Breast epithelium (tissue), 4 donors: ENCODE measurements at places on chromosomes 13 and 19. TPM values are rescaled to one million over a fixed set of nuclear protein-coding genes. Genes with fewer than 3 reads are reported as not detected.
A peak's percentile ranks its signal among the peaks of the same experiment; 100 is the strongest.

DNA sequence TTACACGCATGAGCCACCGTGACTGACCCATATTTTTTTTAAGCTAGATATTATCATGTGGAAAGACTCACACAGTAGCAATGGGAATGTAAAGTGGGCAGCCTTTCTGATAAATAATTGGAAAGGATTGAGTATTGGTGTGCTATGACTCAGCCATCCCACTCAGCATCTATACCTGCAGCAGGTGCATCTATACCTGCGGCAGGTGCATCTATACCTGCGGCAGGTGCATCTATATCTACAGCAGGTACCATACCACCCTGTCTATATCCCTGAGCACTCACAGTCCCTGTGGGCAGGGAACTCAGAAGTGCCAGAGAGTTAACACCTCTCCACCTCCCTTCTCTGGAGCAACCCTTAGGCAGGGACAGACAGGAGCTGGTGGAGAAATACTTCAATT lies 5.2 kb upstream of the LRRC8E start:
- no peak overlapping the region for H3K4me3 ChIP-seq
- no peak for DNase-seq
- H3K27ac ChIP-seq: no peak overlapping the region
- H3K36me3 ChIP-seq: no peaks in the 10 kb centered on the region

DNA sequence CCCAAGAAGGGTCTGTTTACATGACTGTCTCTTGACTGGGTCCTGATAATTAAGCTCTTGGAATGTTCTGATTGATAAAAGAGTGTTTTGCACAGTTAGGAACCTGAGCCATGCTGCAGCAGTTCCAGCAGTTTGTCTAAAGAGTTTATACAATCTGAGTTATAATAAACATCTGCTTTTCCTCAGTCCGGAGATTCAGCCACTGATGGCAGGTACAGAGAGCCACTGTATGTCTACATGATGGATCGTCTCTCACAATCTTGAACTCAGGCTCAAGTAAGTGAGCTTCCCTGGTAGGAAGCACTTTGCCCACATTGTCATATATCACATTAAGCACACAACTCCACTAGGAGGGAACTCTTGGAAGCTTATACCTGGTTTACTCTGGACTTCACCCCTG lies 84.3 kb downstream of the UGGT2 start:
- no peaks in the 10 kb centered on the region for H3K36me3 ChIP-seq
- H3K27me3 ChIP-seq: no peaks in the 10 kb centered on the region

DNA sequence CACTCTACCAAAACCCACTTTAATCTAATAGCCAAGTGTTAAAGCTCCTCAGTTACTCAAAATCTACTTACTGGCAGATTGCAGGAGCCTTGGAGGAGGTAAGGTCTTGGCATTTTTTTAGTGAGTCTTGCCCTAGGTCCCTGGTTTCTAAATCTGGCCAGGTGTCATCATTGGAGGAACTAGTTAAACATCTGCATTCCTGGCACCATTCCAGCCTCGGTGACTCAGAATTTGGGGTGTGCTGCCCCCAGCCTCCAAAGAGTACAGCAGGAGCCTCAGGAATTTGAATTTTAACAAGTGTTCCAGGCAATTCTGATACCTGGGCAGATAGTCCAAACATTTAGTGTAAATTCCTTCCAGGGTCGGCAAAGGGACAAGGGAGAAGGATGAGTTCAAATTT lies 37.4 kb downstream of the KLF5 start:
- H3K4me1 ChIP-seq: no peaks in the 10 kb centered on the region
- H3K36me3 ChIP-seq: no peaks in the 10 kb centered on the region
- H3K4me3 ChIP-seq: no peak overlapping the region
- no peaks in the 10 kb centered on the region for H3K27me3 ChIP-seq
- DNase-seq: no peak
- H3K27ac ChIP-seq: no peak overlapping the region

- H3K27me3 ChIP-seq: no peaks in the 10 kb centered on the region
- DNase-seq: no peak
- no peaks in the 10 kb centered on the region for H3K4me1 ChIP-seq
- no peak overlapping the region for H3K27ac ChIP-seq
Measured at GRCh38 chr13:95432141-95432540, 120.4 kb upstream of the CLDN10 start.

DNA sequence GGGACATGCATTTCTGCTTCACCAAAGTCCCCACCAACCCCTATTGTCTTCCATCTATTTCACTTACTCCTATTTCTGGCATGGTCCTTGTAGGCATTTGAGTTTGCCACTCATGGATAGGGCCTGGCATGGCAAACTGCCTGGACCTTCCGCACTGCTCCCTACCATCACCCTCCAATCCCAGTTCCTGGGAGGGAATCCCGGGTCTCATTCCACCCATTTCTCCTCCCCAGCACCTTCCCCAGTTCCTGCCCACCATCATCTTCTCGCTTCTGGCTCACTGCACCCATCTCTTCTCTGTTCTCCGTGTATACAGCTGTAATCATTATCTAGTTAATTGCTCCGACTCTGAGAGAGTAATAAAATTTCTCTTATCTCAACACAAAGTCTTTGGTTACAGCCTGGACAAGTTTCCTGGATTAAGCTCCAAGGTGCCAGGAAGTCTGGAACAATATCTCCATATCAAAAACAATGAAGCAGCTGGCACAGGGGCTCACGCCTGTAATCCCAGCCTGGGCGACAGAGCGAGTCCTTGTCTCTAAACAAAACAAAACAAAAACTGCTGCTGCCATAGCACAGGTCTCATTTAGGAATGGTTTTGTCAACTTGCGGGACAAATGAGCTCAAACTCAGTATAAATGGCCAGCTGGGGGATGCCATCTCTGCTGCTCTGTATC lies 17.0 kb upstream of the COX7A1 start:
- no peak for DNase-seq
- H3K27ac ChIP-seq: peak overlapping the region; percentile 42
- no peak overlapping the region for H3K4me3 ChIP-seq
- no peaks in the 10 kb centered on the region for H3K36me3 ChIP-seq

DNA sequence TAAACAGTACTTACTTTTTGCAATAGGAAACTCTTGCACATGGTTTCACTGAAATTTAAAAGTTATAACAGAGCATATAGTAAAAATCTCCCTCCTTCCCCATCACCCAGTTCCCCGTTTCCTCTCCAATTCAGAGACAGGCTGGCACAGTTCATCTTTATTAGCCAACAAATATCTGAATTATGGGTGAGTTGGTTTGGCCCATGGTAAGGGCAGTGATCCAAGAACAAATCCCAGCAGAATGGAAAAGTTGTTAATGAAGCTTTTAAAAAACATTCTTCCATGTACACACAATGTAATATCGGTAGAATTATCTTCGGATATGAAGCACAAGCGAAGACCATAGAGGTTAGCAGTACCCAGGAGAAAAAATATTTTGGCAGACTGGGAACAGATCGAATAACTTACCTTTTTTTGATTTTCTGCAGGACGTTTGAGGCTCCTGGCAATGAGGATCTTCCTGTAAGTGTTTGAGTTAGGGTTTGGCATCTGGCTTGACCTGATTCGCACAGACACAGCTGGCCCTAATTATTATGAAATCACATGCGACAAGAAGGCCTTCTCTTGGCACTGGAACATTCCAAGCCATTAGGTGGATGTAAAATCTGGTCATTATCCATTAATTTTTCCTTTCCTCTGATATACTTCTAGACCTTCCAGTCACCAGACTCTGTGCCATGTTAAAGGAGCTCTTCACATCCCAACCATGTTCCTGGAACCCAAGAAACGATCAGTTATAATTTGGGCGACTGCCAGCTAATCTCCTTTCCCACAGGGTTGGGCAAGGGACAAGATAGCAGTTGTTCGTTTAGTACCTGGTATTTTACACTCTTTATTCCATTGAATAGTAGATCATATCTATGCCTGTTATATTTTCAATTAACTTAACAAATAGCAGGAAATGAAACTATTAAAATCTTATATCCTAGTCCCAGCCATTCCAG lies 139.4 kb upstream of the TSC22D1 start:
- DNase-seq: no peak
- H3K36me3 ChIP-seq: no peaks in the 10 kb centered on the region
- no peaks in the 10 kb centered on the region for H3K27me3 ChIP-seq
- H3K4me3 ChIP-seq: no peak overlapping the region
- H3K27ac ChIP-seq: peak overlapping the region; percentile 72

DNA sequence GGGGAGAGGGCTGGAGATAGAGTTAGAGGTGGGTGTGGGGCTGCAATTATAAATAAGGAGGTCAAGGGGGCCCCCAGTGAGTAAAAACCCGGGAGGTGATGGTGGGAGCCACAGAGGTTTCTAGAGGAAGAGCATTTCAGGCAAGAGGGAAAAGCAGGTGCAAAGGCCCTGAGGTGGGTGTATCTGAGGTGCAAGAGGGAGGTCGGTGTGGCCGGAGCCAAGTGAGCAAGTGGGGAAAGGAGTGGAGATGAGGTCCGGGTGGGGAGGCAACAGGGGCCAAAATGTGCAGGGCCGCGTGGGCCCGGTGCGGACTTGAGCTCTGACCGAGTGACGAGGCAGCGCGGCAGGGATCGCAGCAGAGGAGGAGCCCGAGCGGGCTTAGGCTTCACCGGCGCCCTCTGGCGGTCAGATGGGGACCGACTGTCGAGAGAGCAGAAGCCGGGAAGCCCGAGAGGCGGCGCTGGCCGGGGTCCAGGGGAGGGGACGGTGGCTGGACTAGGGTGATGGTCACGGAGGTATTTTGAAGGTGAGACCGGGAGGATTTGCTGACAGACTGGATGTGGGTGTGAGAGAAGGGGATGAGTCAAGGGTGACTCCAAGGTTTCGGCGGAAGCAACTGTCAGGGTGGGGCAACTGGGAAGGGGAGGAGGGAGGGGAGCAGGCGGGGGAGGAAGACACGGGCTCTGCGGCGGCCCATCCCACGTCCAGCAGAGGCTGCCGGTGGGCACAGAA lies 17.7 kb upstream of the SPACA4 start:
- peak overlapping the region; percentile 2 for H3K27ac ChIP-seq
- H3K36me3 ChIP-seq: no peaks in the 10 kb centered on the region
- peak; percentile 86 for DNase-seq

DNA sequence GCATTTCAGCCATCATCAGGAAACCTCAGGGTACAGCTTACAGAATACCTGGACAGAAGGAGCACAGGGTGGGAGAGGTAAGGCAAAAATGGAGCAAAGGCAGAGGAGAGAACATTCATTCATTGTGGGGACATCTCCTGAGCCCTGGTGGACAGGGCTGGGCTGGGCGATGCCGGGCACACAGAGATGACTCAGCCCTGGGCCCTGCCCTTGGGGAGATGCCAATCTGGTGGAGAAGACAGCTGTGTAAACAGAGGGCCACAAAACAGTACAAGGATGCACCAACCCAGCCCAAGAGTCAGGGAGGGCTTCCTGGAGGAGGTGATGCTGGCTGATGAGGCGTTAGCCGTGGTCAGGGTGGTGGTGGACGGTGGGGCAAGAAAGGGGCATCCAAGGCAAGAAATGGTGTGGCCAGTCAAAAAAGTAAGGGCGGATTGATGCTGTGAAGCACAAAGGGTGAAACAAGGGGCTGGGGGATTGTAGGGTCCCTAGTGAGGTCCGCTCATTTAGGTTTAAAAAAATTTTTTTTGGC lies 3.6 kb upstream of the HAS1 start:
- DNase-seq: no peak
- no peak overlapping the region for H3K27ac ChIP-seq
- H3K4me1 ChIP-seq: no peaks in the 10 kb centered on the region
- no peaks in the 10 kb centered on the region for H3K36me3 ChIP-seq

- H3K36me3 ChIP-seq: no peaks in the 10 kb centered on the region
- DNase-seq: no peak
- H3K27ac ChIP-seq: no peak overlapping the region
- H3K4me1 ChIP-seq: no peaks in the 10 kb centered on the region
Measured at GRCh38 chr19:9014803-9015202, 4.6 kb upstream of the MUC16 start.

- no peak overlapping the region for H3K4me3 ChIP-seq
- H3K27ac ChIP-seq: no peak overlapping the region
- no peaks in the 10 kb centered on the region for H3K4me1 ChIP-seq
Measured at GRCh38 chr19:32646556-32646955, 28.4 kb downstream of the ANKRD27 start.

GRCh38 chr13:98346904-98347636 lies 170.0 kb upstream of the RNF113B start:
- no peak overlapping the region for H3K4me3 ChIP-seq
- H3K27me3 ChIP-seq: no peaks in the 10 kb centered on the region
- H3K27ac ChIP-seq: no peak overlapping the region
- DNase-seq: no peak
- H3K36me3 ChIP-seq: no peaks in the 10 kb centered on the region

DNA sequence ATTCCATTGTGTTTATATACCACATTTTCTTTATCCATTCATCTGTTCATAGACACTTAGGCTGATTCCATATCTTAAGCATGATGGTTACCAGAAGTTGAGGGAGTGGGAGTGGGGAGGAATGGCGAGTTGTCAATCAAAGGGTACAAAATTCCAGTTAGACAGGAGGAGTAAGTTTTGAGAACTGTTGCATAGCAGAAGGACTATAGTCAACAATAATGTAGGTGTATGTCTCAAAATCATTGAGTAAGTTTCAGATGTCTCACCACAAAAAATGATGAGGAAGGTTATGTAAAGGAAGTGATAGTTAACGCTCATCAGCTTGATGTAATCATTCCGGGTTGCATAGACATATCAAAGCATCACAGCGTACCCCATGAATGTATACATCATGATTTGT lies 4.6 kb upstream of the UBL3 start:
- H3K27me3 ChIP-seq: no peaks in the 10 kb centered on the region
- no peaks in the 10 kb centered on the region for H3K4me1 ChIP-seq
- DNase-seq: no peak
- H3K36me3 ChIP-seq: no peaks in the 10 kb centered on the region
- H3K4me3 ChIP-seq: no peak overlapping the region

GRCh38 chr19:51807111-51807701 lies 12.2 kb downstream of the FPR3 start:
- H3K27me3 ChIP-seq: no peaks in the 10 kb centered on the region
- no peaks in the 10 kb centered on the region for H3K4me1 ChIP-seq
- H3K27ac ChIP-seq: no peak overlapping the region
- no peak overlapping the region for H3K4me3 ChIP-seq
- no peak for DNase-seq
- H3K36me3 ChIP-seq: no peaks in the 10 kb centered on the region

GRCh38 chr19:58571575-58571947 lies 1.6 kb downstream of the MZF1 start:
- H3K27me3 ChIP-seq: no peaks in the 10 kb centered on the region
- no peak overlapping the region for H3K4me3 ChIP-seq
- no peaks in the 10 kb centered on the region for H3K36me3 ChIP-seq

- H3K27me3 ChIP-seq: no peaks in the 10 kb centered on the region
- peak overlapping the region; percentile 79 for H3K27ac ChIP-seq
Measured at GRCh38 chr13:108947551-108948030, 318.2 kb downstream of the MYO16 start.

- H3K36me3 ChIP-seq: no peaks in the 10 kb centered on the region
- H3K27ac ChIP-seq: no peak overlapping the region
- H3K27me3 ChIP-seq: peaks cover 46% of the 10 kb centered on the region
- H3K4me3 ChIP-seq: no peak overlapping the region
Measured at GRCh38 chr19:51466723-51467122, 8.5 kb upstream of the SIGLEC8 start.

The PSG5 gene
- not detected for total RNA-seq

The C19orf12 gene
- total RNA-seq: 42.7 TPM

The NLRP8 gene
- total RNA-seq: 0.29 TPM

The ELAVL3 gene
- total RNA-seq: not detected

The ZNF30 gene
- 1.6 TPM for total RNA-seq
